D341Med (cell line): ENCODE measurements at places on chromosomes 5 and 9.

- DNase-seq = no peak
Measured at GRCh38 chr9:132976571-132976970, 1.9 kb upstream of the GFI1B start.

GRCh38 chr5:158958021-158958994 is 141.4 kb downstream of the EBF1 start:
- DNase-seq = no peak

- no peak for DNase-seq
Measured at GRCh38 chr5:39750661-39751060, 325.9 kb upstream of the DAB2 start.

DNA sequence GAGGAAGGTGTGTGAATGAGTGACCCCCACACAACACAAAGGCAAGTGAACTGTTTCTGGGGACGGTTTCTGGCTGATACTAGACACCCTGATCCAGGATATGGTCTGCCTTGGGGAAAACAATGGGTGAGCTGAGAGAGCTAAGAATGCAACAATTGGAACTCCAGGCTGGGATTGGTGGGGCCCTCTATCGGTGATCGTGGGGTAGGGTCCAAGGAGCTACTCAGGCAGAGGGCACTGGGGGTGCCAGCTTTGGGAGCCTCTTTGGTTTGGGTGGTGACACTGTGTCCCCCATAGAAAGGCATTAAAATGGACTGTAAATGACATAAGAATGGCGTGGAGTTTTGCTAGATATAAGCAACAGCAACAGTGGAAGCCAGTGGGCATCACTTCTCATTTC is 439.1 kb downstream of the DMAC1 start:
- no peak for DNase-seq
